Ascending aorta (tissue), 2 donors: ENCODE measurements at places on chromosomes 1 and 21. TPM values are rescaled to one million over a fixed set of nuclear protein-coding genes. Genes with fewer than 3 reads are reported as not detected.
A peak's percentile ranks its signal among the peaks of the same experiment; 100 is the strongest.

Gene TEX38
- total RNA-seq, result not detected

Gene PPP2R5A
- 64.7 TPM for total RNA-seq

Gene ACADM
- 9.8 TPM for total RNA-seq

Gene RGSL1
- total RNA-seq, result not detected

Gene TNFRSF1B
- 139 TPM for total RNA-seq

Gene CLCA1
- not detected for total RNA-seq

Gene CCDC30
- total RNA-seq, result not detected

Gene PGLYRP4
- not detected for total RNA-seq

Gene ADORA3
- total RNA-seq, result 3.6 TPM

Gene MYBPH
- not detected for total RNA-seq

Gene NUF2
- not detected for total RNA-seq

DNA sequence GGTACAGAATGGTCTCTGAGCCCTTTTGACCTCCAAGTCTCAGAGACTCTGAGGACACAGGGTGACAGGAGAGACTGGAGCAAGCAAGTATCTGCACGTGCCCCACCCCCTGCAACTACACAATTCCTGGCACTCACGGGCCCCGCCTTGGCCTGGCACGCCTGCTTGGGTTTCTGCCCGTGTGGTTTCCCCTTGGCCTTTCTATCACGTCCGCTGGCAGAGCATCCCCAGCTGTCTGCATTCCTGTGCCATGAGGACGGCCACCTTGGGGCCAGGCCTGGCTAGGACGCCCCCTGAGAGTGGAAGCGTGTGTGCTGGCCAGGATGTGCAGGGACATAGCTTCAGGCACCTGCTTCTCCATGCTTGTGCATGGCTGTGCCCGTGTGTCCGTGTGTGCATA lies 14.3 kb upstream of the EDN2 start:
- no peak for DNase-seq

- DNase-seq, result no peak
These were observed 43.8 kb downstream of the RBM11 start for GRCh38 chr21:14259747-14260146.

DNA sequence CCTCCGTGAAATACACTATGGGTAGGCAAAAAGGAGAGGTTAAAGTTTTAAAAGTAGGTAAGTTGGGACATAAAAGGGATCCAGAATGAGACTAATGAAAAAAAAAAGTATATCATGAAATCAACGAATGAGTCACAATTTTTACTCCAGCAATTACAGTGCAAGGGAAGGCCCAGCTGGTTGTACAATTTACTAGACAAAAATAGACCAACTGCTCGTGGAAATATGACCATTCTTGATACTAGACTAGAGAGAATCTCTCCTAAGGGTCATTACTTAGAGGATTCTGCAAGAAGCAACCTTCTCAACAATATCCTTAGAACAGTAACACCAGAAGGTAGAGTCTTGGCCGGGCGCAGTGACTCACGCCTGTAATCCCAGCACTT lies 55.1 kb upstream of the EFHD2 start:
- no peak for DNase-seq

DNA sequence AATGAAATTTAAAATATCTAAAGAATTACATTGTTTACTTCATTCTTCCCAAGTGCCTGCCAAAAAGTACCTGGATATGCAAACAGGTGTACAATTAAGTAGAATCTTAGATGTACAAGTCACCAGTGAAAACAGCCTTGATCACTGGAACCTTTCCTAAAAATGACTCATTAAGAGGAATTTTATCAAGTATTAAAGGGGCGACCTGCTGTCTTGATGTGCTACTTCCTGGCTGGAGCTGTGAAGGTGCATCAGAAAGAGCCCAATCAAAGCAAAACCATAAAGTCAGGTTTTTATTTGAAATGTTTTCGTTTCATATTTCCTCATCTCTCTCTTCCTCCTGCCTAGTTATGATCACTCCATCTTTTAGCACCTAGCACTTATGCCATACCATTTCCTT lies 33.4 kb downstream of the IFI44 start:
- DNase-seq, result no peak

DNA sequence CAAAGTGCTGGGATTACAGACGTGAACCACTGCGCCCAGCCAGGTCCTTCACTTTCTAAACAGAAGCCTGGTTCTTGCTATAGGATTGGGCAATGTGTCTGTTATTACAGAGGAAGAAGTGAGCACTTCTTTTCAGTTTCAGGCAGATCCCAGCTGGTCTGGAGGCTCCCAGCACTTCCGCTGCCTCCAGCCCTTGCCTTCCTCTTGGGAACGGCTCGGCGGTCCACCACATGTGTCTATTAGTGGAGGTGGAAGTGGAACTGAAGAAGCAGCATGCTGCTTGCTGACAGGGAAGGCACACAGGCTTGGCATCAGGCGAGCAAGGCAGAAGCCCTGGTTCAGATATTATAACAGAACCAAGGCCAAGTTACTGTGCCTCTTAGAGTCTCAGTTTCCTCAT lies 17.0 kb downstream of the MKNK1 start:
- peak; percentile 77 for DNase-seq

- no peak for DNase-seq
These were observed 104.3 kb downstream of the EDEM3 start for GRCh38 chr1:184650177-184650866.

DNA sequence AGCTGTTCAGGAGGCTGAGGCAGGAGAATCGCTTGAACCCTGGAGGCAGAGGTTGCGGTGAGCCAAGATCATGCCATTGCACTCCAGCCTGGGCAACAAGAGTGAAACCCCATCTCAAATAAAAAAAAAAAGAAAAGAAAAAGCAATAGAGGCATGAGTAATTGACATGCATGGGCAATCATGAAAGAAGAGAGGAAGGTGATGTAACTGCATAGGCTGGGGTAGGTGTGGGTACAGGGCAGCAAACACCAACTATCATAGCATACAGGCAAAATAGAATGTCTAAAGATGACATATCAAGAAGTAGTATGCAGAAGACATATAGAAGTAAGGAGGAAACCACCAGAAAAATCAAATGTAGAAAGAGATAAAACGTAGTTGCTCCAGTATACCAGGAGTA lies 19.0 kb upstream of the MGST3 start:
- no peak for DNase-seq

DNA sequence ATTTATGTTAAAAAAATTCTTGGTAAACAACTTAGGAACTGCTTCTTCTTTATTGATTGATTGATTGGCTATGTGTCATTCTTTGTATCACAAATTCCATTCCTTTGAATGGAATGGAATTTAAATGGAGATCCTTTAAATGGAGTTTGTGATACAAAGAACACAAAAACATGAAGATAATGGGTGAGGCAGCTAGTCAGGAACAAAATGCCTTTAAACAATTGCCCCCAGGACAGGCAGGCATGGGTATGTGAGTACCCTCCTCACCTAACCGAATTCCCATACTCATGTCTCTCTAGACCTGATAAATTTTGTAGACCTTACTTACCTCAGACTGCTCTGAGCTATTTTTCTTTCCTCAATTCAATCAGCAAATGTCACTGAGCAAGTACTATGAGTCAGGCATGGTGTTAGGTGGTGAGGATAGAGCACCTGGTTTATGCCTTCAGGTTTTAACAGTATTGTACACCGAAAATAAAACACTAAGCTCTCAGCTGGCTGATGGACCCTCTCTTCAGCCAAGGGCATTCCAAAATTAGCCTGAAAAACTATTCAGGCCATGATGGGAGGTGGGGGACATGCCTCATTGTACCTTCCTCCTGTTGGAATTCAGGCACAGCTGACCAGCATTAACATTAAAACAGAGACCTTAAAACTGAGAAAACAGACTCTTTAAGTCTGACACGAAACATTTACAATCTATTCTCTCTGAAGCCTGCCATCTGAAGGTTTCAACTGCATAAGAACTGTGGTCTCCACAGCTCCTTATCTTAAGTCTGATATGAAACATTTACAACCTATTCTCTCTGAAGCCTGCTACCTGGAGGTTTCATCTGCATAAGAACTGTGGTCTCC lies 58.9 kb downstream of the OLFML3 start:
- peak; percentile 2 for DNase-seq

DNA sequence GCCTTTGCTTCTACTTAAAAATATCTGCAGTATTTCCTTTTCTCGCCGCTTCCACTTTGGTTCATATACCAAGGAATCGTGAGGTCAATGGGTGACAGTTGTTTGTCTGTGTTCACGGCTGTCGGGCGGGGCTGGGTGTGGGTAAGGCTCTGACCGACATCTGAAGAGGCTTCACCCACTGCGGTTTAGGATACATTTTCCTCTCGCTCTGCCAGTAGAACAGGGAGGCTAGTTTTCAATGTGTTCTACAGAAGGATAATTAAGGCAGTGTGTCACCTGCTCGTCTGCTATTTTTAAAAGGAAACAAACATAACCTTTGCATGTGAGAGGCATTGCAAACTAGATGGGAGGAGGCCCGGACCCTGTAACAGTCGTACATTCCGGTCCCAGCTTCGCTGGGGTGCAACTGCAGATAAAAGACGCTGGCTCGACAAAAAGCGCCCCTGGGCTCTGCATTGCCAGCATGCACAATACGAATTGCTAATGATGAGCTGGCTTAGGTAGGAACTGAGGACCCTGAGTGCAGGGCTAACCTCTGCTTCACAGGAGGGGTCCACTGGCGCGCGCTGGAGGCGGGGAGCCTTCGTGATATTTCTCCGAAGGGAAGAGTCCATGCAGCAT lies 8.5 kb upstream of the ERG start:
- no peak for DNase-seq

- DNase-seq, result no peak
These were observed 46.6 kb downstream of the NTNG1 start for GRCh38 chr1:107187399-107187798.

GRCh38 chr1:86687595-86687994 lies 16.8 kb upstream of the SH3GLB1 start:
- no peak for DNase-seq

DNA sequence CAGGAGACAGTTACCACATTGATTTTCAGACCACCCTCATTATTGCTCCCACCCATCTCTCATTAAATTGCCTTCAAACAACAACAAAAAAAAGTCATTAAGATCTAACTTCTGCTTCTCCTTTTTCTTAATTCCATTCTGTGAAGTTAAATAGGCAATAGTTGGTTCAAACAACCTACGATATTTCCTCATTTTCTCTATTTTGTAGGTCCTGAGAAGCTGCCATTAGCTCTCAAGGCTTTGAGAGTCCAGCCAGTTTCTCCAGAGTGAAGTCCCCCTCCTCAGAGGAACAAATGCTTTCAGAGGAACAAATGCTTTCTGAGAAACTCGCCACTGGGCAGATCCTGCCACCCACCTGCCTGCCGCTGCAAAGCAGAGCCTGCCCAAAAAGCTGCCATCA lies 125.6 kb downstream of the ETS2 start:
- no peak for DNase-seq

- DNase-seq, result no peak
These were observed 18.6 kb downstream of the AKT3 start for GRCh38 chr1:243831463-243831862.

GRCh38 chr21:39125752-39126485 lies 57.3 kb downstream of the PSMG1 start:
- DNase-seq, result peak; percentile 84

DNA sequence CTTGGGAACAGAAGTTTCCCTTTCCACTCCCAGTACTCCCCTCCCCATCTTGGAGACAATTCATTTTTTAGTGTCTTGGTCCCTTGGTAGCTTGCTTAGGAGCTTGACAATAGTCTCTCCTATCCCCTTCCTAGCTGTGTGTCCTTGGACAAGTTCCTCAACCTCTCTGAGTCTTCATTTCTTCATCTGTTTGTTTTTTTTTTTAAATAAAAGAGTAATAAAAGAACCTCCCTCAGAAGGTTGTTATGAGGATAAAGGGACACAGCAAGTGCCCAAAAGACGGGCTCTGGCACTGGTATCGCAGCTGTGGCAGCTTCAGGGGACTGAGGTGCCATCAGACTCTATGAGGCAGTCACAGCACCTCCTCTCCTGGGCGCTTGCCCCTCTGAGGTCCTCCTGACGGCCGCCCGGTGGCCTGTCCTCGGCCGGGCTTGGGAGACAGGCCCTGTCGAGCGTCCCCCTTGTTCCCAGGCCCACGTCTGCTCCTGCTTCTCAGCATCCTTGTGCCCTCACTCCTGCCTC lies 689.2 kb downstream of the MATN1 start:
- DNase-seq, result no peak

DNA sequence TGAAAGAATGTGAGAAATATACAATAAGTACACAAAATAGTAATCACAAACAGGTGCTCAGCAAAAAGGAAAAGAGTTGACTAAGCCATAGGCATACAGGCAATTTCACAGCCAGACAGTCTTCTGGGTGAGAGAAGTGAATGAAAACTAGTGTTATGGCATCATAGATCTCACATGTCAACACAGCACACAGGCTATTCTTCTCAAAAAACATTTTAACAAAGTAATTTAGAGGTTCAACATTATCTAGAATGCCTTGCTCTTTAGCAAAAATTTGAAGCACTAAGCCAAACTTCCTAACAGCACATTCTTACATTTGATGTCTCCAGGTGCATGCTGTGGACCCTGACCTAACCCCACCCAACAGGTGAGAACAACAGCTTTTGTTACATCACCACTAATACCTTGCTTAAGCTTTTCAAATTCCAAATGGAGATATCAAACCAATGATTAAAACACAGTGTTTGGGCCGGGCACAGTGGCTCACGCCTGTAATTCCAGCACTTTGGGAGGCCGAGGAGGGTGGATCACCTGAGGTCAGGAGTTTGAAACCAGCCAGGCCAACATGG lies 30.5 kb downstream of the OTUD7B start:
- DNase-seq, result no peak

- no peak for DNase-seq
These were observed 25.8 kb downstream of the PIGP start for GRCh38 chr21:37047079-37047478.

GRCh38 chr1:156177919-156178654 lies 15.8 kb upstream of the SLC25A44 start:
- DNase-seq, result no peak

DNA sequence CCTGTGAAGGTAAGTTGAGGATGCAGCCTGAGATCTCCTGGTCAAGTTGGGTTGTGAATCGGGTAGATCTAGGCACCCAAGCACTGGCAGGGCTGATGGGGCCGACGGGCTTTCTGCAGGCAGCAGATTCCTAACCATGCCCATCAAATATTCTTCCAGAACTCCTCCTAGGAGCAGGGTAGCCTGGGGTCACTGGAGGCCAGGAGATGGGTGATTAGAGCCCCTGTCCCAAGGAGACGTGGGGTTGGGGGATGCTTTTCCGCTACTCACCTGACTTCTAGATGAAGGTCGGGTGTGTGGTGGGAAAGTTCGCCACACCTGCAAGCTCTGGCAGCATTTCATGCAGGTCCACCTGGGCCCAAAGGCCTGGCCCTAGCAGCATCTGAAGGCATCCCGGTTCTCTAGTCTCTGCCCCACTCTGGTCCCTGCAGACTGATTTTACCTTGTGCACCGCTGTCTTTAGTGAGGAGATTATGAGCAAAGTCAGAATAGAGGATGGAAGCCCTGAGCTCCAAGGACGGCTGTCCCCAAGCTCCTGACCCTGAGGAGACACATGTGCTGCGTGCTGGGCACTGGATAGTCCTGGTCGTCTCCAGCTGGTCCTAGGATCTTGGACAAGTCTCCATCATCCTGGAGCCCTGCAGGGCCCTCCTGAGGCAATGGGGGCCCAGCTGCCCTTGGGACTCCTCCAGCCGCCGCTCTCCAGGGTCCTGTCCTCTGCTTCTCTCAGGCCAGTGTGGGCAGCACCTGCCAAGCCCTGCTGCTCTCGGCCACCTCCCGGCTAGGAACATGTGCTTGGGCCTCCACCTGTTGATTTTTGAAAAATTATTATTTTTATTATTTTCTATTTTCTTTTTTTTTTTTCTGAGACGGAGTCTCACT lies 21.8 kb upstream of the C2CD2 start:
- DNase-seq, result no peak
